ENCODE measurements at places on chromosomes 6 and 20.

GRCh38 chr6:96563853-96564252 lies 925 bp downstream of the FHL5 start:
- no peak for DNase-seq

DNA sequence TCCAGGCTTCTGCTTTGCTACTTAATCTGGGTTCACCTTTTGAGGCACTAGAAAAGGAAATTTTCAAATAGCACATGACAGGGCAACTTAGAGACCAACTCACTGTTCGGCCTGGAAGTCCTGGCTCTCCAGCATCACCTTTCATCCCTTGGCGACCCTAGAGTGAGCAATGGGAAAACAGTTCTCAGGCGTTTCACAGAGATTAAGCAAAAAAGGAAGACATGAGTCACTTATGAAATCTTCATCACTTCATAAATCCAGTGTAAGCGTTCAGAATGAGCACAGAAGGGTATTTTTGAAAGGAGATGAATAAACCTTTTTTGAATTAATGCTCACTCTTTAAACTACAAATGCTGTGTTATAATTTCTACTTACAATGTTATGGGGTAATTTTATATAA lies 104.0 kb downstream of the COL12A1 start:
- no peak for DNase-seq

DNA sequence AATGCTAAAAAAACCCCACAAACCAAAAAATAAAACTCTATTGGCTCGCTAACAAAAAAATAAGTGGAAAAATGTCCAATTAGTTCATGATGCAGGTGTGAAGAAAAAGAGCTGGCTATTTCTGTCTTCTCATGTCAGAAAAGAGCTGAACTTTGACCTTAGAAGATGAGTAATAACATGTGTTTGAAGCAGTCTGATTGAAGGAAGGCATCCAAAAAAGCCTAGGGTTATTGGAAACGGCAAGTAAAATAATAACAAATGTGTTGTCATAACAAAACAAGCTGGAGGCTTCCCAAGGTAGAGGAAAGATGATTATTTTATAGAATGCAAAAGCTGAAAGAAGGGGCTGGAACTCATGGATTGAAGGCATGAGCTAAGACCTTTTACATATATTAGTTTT lies 94.4 kb upstream of the FAM184A start:
- no peak for DNase-seq

DNA sequence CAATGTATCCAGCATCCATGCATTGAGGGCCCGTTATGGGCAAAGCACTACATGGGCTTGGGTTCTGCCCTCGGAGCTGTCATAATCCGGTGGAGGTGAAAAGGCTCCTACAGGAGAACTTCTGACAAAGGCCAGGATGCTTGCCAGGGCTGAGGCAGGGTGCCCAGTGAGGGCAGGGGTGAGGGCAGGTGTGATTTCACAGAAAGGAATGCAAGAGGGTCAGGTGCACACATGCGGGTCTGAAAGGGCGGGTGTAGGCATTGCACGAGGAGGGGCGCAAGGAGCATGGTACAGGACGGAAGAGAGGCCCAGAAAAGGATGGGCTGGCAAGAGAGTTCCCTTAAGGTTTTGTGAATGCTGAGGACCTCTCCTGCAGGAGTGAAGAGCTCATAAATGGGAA lies 348.0 kb downstream of the BTBD3 start:
- no peak for DNase-seq

- no peak for DNase-seq
Measured at GRCh38 chr6:108561742-108562502, 1.2 kb downstream of the FOXO3 start.

DNA sequence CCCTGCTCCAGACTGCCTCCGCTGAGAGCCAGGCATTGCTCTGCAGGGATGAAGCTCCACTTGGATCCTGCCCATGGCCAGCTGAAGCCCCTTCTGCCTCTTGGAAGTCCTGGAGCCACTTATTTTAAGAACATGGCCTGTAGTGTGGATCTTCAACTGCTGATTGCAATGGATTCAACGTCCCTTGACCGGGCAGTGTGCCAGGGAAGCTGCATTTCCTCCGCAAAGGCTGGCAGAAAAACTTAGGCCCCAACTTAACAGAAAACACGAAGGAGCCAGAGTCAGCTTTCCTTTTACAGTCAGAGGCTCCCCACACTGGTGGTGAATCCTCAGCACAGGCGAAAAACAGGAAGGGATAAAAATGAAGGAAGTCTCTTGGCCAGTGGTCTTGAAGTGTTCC lies 26.3 kb upstream of the FOXQ1 start:
- DNase-seq: no peak

DNA sequence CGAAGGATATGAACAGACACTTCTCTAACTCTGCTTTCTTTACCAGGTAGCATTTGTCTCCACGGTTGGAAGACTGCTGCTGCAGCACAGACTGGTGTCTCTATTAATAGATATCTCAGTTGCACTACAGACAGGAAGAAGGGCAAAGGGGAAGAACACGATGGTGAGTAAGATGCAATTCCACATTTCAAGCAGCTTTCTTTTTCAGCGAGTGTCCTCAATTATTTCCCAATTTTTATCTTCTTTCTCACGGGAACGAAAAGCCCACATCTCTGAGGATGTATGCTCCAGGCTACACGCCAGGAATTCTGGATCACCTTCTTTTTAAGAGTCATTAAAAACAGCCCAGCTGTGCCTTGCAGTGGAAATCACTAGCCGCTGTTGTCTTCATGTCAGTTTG lies 311.6 kb upstream of the ECI2 start:
- no peak for DNase-seq
